ENCODE measurements at places on chromosomes 6 and 20.

DNA sequence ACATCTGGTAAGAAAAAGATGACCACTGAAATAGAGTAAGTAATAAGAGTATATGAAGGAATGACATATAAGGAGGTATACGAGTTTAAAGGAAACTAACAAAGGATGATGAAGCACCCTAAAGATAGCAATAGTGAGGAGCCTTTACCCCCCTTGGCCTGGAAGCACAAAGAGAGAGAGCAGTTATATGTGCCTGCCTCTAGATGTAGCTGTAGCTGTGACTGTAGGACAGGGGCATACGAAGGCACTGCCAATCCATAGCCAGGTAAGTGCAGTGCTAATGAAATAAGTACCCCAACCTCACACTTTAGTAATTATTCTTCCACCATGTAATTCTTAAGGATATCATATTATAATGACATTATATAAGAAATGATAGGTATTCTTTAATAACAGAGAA is 90.1 kb upstream of the FKBP1C start:
- DNase-seq = no peak

GRCh38 chr6:51625566-51625965 is 461.8 kb downstream of the PKHD1 start:
- DNase-seq = no peak

DNA sequence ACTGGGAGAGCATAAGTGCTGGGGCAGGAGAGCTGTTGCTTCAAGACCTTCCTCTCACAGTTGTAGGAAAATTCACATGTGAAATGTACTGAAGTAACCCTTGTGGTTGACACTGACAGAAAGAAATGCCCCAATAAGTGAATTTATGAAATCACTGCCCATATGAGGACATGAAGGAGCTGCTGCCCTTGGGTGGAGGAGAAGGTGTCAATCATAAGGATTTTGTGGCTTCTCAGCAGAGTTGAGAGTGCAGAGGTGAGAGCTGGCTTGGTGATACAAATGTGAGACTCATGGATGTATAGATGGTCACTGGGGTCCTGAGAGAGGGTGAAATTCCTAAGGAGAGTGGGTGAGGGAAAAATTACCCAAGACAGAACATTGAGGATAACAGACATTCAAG is 33.9 kb upstream of the CMTR1 start:
- DNase-seq = no peak

GRCh38 chr20:61965606-61966491 is 99.8 kb downstream of the TAF4 start:
- no peak for DNase-seq

DNA sequence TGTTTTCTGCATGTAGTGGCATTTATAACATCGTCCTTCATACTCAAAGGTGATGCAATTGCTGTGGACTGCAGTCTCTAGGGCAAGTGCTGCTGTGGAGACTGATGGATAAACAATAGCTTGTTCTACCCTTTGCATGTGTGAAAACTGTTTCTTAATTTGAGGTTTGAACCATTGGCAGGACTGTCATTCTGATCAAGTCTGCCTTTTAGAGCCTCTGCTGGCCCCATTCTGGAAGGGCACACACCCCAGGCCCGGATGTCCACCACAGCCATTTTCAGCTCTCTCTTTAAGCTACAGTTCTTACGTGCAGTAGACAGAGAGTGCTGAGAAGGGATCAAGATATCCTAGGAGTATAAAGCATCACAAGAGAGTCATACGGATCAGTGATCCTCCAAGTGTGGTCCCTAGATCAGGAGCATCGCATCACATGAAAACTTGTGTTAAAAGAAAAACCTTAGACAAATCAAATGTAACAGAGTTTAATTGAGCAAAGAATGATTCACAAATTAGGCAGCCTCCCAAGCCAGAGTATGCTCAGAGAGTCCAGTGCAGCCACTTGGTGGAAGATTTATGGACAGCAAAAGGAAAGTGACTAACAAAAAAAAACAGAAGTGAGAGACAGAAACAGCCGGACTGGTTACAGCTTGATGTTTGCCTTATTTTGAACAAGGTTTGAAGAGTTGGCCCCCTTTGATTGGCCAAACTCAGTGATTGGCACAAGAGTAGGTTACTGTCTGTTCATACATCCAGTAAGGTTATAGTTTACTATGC is 52.0 kb downstream of the FRK start:
- no peak for DNase-seq

DNA sequence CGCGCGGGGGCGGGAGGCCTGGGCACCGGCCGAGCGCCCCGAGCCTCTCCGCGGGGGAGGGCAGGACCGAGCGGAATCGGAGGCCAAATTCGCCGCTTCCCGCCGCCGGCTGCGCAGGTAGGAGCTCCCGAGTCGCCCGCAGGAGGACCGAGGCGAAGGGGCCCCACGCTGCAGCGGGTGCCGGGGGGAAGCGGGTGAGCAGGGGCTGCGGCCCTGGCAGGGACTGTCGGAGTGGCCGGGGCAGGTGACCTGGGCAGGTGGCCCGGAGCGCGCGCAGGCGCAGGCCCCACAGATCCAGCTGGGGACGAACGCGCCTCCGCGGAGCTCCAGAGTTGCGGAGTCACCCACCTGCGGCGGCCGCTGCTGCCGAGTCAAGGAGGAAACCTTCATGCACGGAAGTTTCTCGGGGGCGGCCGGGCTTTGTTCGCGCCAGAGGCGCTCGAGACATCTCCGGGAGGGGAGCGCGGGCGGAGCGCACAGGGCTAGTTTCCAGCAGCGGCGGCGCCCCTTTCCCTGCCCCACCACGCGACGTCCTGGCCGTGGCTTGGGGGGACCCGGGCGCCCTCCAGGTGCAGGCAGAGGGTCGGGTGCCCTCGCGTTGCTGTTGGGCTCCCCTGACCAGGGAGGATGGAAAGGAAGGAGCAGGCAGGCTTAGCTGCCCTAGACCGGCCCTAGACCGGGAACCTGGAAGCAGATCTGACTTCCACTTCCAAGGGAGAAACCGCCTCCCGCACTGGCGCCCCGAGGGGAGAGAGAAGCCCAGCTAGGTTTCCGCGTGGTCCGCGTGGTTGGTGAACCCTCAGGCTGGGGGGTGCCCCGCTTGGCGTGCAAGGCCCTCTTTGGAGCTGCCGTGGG is 590 bp downstream of the SLCO4A1 start:
- peak; percentile 64 for DNase-seq

GRCh38 chr6:11486051-11486450 is 51.5 kb upstream of the TMEM170B start:
- no peak for DNase-seq

- no peak for DNase-seq
Measured at GRCh38 chr20:9831032-9831431, 7.8 kb downstream of the PAK5 start.

- no peak for DNase-seq
Measured at GRCh38 chr6:47804821-47805220, 23.0 kb downstream of the OPN5 start.

DNA sequence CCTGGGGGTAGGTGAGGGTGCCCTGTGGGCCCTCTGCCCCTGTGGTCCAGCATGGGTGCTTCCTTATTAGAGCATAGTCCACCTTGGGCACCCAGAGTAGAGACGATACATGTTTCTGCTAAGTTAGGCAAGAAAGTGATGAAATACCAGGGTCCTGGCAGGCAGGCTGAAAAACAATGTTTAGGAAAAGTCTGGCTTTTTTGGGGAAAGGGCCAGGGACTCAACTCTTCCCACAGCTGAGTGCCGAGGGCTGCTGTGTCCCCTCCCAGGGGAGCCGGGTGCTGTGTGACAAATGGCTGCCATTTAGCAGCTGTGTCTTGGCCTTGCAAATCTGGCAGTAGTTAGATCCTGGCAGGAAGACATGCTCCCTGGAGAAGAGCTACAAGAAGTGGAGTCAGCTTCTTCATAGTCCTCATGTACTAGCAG is 61.5 kb downstream of the RREB1 start:
- DNase-seq = no peak

- DNase-seq = no peak
Measured at GRCh38 chr6:18503593-18504231, 116.6 kb downstream of the RNF144B start.

- DNase-seq = no peak
Measured at GRCh38 chr6:66926060-66926459, 1219.0 kb upstream of the EYS start.

DNA sequence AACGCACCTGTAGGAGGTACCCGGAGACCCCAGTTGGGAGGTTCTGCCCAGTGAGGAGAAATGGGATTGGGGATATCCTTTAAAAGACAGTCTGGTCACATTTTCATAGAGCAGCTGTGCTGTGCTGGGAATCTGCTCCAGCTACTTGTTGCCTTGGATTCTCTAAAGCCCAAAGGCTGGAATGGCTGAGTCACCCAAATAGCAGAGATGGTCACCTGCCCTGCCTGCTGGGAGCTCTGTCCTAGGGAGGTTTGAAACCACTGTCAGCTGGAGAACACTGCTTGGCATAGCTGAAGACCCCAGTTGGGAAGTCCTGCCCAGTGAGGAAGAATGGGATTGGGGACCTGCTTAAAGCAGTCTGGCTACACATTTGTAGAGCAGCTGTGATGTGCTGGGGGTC is 34.8 kb upstream of the TFB1M start:
- DNase-seq = no peak

DNA sequence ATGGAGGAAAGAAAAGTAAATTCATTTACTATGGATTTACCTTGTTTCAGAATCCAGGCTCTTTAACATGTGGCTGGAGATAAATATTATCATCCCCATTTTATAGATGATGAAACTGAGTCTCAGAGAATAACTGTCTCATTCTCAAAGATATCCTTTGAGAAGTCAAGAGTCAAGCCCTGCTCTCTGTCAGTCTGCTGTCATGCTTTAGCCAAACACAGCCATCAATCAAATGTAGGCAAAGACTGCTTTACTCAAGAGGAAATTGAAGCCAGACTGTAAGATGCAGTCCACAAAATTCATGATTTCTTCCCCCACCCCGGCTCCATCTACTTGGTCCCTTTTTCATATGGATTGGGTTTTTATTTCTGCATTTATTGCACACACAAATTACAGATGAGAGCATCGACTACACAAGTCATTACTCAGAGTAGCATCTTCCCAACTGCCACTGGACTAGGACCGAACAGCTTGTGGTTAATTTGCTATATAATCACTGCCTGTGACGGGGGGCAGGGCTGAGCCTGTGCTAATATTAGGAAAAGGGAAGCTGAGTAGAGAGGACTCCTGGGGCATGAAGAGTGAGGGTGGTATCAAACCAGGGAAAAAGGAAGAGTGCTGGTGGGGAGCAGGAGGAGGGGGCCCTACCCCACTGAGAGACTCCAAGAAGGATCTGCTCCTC is 102.7 kb upstream of the TOP1 start:
- no peak for DNase-seq

DNA sequence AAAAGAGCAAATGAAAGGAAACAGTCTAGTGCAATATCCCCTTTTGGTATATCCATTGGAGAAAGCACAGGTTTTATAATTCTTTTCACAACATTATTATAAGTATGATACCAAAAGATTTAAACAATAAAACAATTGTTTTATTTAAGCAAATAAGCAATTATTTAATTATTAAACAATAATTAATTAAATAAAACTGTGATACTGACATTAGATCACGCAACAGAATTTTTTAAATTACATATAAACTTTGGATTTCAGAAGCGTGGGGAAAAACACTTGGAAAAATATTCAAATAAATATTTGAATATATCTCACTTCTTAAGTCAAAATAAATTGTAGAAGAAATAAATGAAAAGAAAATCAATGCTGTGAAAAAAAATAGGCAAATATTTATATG is 76.2 kb upstream of the STXBP5 start:
- DNase-seq = no peak

GRCh38 chr6:37324131-37325033 is 29.4 kb upstream of the RNF8 start:
- DNase-seq = peak; percentile 37

DNA sequence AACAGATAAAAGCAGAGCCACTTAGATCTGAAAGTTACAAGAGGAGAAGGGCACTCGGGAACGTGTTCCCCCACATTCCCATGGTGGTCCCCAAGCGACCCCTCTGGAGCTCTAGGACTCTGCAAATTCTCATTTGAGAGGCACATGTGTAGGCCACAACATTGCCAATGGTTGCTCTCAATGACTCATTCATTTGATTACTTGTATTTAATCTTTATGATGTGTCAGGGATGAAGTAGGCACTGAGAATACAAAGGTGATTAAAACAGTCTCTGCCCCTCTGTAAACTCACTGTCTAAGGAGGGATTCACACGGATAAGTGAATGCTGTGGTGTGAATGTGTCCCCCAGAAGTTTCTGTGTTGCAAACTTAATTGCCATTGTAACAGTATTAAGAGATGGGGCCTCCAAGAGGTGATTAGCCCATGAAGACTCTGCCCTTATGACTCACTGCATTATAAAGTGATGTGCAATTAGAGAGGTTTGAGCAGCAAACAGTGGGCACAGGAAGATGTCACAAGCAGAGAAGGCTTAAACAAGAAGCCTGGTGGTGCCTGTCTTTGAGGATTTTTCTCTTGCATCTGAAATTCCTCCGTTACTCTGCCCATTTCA is 34.0 kb upstream of the TRAM2 start:
- DNase-seq = no peak

DNA sequence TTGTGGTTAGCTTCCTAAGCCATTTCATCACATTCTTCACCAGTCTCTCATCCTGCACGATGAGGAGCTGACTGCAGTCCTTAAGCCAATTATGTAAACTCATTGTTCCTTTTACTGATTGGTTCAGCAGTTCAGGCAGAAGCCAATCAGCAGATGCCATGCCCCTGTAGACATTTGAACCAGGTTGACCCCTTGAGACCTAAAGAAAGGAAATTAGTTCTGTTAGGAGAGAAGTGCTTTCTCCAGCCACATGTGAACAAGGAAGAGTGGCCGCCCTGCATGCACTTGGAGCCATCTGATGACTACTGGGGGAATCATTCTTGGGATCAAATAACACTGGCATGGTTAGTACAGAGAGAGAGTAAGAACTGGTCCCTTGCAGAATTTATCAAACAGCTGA is 535.2 kb upstream of the ID4 start:
- DNase-seq = no peak

GRCh38 chr6:139764498-139764986 is 390.1 kb upstream of the CITED2 start:
- no peak for DNase-seq

DNA sequence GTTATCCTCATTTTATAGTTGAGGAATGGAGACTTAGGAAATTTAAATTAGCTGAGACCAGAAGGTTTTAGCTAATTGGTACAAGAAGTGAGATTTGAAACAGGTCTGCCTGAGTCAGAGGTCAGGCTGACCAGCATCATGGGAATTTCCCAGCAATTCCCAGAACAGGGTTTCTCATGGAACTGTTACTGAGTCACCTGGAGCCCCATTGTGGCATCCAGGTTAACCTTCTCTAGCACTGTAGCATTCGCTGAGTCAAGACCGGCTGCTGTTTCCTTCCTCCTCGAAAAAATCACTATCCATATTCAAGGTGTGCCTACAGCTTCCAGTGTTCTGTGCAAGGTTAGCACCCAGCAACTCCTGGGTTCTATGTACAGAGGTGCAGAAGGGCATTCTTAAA is 238.0 kb upstream of the MAN1A1 start:
- DNase-seq = no peak

GRCh38 chr6:54440549-54440948 is 132.3 kb downstream of the TINAG start:
- DNase-seq = no peak
